ENCODE measurements at places on chromosomes 6 and 20.

DNA sequence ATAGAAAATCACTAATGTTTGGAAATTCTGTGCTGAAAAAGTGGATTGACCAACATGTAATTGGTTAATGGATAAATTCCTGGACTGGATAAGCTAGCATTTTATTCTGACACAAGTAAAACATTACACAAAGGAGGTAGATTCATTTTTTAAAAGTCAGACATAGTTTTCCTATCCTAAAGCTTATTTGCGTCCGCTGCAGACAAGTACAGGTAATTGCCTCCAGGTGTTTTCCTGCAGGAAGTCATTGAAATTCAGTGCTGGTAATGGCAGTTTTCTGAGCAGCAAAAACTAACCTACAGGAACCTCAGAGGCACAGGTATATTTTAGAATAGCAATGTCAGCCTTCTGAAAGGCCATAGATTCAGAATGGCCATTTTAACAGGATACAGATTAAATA lies 20.0 kb upstream of the HIVEP1 start:
- no peak for DNase-seq

DNA sequence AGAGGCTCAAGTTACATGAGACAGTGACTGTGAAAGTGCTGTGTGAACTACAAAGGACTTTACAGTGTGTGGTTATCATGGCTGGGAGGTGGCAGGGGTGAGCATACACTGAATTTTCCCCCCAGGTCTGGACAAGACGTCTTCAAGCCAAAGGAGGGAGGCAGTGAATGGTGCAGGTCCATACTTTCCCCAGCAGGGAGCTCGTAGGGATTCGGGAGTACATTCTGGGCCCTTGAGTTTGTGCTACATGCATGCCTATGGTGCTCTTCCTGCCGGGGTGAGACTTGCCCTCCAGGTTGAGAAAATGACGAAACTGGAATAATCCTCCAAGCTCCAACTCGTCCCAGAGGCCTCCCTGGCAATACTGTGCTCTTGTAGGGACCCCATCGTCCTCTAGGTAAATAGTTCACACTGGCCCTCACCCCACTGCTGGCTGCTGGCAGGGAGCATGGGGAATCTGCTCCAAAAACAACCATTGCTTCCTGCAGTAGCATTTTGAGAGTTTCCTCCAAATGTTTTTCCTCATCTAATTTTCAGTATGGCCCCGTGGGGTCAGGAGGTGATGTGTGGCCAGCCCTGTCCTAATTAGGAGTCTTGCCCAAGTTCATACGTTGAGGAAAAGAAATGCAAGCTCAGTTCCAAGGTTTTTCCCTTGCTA lies 57.6 kb downstream of the ZNF831 start:
- no peak for DNase-seq

GRCh38 chr6:36641543-36641942 lies 37.0 kb upstream of the CDKN1A start:
- no peak for DNase-seq

DNA sequence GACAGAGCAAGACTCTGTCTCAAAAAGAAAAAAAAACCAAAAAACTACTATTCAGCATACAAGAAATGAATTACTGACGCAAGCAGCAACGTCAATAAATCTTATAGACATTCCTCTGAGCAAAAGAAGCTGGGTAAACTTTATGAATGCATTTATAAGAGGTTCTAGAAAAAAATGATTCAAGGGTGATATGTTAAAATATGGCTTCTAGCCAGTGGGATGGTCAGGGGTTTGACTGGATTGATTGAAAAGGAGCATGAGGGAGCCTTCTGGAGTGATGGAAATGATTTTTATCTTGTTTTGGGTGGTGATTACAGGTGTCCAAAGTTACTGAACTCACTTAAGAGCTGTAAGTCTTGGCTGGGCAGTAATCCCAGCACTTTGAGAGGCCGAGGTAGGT lies 64.9 kb upstream of the SALL4 start:
- DNase-seq: no peak

DNA sequence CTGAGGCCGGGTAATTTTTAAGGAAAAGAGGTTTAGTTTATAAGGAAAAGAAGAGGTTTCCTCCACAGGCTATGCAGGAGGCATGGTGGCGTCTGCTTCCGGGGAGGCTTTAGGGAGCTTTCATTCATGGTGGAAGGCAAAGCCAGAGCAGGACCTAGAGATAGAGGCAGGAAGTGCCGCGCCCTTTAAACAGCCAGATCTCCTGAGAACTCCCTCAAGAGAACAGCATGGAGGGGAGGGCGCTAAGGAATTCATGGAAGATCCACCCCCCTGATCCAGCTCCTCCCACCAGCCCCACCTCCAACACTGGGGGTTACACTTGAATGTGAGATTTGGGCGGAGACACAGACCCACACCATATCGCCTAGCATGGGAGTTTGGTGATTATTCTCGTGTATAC lies 13.9 kb upstream of the DACT2 start:
- no peak for DNase-seq

DNA sequence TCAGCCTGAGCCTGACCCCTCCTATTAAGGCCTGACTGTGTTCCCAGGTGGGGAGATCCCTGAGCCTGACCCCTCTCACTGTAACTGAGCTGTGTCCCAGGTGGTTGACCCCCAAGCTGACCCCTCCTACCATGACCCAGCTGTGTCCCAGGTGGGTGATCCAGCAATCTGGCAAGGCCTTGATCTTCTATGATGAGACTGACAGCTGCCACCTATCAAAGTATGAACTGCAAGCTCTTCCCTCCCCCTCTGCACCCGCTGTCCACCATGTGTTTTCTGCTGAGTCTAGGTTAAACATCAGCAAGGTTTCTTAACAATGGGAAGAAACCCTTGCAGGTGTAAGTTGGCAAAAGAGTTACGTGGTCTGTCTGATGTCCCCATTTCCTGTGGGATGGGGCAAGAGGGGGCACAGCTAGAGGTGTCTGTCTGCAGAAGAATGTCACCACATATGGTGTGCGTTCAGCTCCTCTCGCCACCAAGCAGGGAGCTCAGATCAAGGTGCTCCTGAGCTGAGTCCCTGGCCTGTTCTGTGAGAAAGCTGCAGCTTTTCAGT lies 5.9 kb downstream of the PXDC1 start:
- no peak for DNase-seq

DNA sequence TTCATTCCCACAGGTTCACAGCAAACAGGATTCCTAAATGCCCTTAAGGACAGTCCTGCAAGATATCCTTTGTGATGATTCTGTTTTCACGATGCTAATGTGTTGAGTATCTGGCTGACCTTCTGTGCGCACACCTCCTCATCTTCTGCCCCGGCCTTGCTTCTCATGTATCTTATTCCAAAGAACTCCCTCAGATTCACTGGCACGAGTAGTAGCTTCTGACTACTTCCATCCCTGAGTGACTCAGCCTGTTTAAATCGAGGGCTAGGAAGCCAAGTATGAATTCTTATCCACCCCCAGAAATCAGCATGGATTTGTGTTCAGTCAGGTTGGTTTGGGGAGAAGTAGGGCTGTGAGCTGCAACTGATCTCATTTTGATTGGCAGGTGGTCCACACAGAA lies 190.2 kb upstream of the SNX9 start:
- no peak for DNase-seq

- DNase-seq: no peak
Measured at GRCh38 chr6:133218852-133219251, 22.3 kb upstream of the EYA4 start.

GRCh38 chr20:41300383-41300782 lies 17.1 kb downstream of the ZHX3 start:
- DNase-seq: no peak

DNA sequence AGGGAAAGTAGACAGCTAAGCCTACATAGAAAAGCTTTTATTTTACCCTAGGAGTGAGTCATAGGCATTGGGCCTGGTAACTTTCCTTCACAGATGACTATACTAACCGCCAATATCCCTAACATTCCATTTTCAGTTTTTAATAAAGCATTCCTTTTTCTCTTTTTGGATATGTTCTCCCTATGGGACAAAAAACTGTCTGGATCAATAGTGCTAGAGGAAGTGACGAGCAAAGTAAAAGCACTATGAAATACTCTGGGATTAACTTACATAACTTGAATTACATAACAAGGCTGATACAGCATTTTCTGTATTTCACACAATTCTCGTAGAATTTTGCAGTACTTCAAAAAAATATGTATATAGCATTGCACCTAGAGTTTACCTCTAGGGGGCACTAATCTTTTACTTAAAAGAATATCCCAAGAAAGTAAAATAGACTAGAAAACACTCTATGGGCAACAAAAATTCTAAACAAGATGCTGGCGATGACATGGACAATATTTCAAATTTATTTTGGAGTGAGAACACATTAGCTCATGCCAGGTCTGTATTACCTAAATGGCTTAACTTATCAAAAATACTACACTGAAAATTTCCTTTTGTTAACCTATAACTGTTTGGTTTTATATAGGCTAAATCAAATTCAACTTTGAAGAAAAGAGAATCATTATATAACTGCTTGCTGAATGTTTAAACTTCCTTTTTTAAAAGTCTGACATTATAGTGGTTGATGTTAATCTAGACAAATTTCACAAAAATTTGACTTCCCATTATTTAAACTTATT lies 66.3 kb upstream of the DST start:
- no peak for DNase-seq

GRCh38 chr6:53866226-53866625 lies 71.4 kb downstream of the LRRC1 start:
- DNase-seq: no peak
